ENCODE measurements at places on chromosomes 1 and 21. TPM values are rescaled to one million over a fixed set of nuclear protein-coding genes. Genes with fewer than 3 reads are reported as not detected.

The AGMAT gene
- 6.9 TPM for total RNA-seq

The SPRR2G gene
- total RNA-seq: not detected

The PIGR gene
- total RNA-seq: not detected

The SIKE1 gene
- 105 TPM for total RNA-seq

The ADCY10 gene
- total RNA-seq: 0.67 TPM

The KCNN3 gene
- 0.62 TPM for total RNA-seq

The RAP1GAP gene
- 10.1 TPM for total RNA-seq

The KDM5B gene
- 167 TPM for total RNA-seq

The CRP gene
- total RNA-seq: not detected

The FMOD gene
- not detected for total RNA-seq

The ZRANB2 gene
- 65.3 TPM for total RNA-seq

The RBM11 gene
- 3.3 TPM for total RNA-seq

The HSPA6 gene
- total RNA-seq: 0.04 TPM

The CFHR1 gene
- not detected for total RNA-seq

The PHLDA3 gene
- total RNA-seq: 3.4 TPM

The COL6A1 gene
- 283 TPM for total RNA-seq

The S100A7 gene
- not detected for total RNA-seq

The FCRL5 gene
- total RNA-seq: 0.14 TPM
